Stimulated activated CD4-positive, alpha-beta T cell treated with anti-CD3 and anti-CD28 coated beads, Interleukin-1b, Interleukin-23, amount 100 ng/mL, for 4 hours (primary cell): ENCODE measurements at places on chromosomes 5 and 9.

DNA sequence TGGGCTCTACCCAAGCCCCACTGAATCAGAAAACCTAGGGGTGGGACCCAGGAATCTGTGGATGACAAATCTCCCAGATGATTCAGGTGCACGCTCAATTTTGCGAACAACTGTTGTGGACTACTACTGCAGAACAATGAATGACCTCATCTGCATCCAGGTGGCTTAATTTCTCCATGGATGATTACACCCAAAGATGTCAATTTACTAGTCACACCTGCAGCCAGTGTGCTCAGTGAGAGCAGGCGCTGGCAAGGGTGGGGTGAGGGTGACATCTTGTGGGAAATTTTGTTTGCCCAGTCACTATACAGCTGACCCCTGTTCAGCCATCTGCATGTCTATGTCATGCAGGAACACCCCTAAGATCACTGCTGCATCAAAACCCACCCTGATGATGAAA is 118.2 kb downstream of the ENTREP1 start:
- DNase-seq: no peak

DNA sequence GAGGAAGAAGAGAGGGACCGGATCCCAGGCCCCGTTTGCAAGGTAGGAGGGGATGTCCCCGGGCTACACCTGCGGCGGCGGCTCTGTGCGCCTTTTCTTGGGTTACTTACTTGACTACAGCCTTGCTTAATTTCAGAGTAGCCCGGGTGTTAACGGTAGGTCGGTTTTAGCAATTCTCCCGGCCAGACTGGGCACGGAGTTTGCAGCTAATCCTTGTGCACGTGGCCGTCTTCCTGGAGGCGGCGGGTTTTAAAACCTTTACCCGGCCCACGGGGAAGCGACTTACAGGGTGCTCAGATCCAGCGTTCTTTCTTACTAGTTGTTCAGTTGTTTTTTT is 313 bp downstream of the BRIX1 start:
- DNase-seq: no peak

- no peak for DNase-seq
Measured at GRCh38 chr5:13745508-13745907, 199.0 kb downstream of the DNAH5 start.

- DNase-seq: no peak
Measured at GRCh38 chr9:110969971-110970386, 68.3 kb downstream of the LPAR1 start.

DNA sequence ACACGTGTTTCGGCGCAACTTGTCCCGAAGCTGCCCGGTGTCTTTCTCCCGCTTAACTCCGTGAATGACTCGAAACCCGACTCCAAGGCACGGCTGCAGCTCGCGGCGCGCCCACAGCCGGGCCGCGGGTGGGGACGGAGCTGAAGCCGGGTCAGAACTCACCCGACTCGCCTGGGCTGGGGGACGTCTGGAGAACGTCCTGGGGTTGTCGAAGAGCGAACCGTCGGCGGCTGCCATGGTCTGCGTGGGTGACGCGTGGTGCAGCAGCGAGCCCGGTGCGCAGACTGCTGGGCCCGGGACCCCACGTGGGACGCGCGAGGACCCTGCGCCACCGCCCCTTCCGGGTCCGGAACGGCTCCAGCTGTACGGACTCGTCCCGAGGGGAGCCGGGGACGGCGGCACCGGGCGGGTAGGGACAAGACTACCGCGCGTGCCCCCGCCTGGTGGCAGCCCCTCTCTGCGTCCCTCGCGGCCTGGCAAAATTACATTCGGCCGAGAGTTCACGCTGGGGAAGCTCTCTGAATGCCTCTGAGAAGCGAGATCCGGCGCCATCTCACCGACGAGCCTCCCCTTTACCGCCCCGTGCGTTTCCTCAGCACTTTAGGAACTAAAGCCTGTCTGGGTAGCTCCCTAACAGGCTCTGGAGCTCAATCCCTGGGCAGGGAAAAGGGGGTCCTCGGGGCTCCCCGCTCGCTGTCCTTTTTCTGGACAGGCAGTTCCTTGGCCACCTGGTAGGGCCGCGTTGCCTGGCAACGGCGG is at the start of gene DDX31:
TSS of gene DDX31 (minus strand) at position 286 of the 759 bp plus-strand sequence. CDS start at position 237, 49 bp downstream.
- peak; percentile 85 for DNase-seq

DNA sequence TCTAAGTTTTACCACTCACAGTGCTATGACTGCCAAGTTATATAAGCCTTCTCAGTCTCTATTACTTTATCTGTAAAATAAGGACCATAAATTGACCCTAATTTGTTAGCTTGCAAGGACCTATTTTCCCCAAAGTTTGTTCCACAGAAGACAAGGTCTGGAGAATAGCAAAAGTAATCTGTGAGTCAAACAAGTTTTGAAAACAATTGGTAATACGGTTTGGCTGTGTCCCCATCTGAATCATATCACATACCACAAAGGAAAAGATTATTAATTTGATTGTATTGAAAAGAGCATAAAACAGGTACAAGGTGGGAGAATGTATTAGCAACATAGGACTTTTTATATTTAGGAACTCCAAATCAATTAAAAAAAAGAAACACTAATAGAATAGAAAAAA is 124.0 kb upstream of the TARS1 start:
- no peak for DNase-seq

- DNase-seq: no peak
Measured at GRCh38 chr9:36249189-36249588, 9.1 kb downstream of the GNE start.

DNA sequence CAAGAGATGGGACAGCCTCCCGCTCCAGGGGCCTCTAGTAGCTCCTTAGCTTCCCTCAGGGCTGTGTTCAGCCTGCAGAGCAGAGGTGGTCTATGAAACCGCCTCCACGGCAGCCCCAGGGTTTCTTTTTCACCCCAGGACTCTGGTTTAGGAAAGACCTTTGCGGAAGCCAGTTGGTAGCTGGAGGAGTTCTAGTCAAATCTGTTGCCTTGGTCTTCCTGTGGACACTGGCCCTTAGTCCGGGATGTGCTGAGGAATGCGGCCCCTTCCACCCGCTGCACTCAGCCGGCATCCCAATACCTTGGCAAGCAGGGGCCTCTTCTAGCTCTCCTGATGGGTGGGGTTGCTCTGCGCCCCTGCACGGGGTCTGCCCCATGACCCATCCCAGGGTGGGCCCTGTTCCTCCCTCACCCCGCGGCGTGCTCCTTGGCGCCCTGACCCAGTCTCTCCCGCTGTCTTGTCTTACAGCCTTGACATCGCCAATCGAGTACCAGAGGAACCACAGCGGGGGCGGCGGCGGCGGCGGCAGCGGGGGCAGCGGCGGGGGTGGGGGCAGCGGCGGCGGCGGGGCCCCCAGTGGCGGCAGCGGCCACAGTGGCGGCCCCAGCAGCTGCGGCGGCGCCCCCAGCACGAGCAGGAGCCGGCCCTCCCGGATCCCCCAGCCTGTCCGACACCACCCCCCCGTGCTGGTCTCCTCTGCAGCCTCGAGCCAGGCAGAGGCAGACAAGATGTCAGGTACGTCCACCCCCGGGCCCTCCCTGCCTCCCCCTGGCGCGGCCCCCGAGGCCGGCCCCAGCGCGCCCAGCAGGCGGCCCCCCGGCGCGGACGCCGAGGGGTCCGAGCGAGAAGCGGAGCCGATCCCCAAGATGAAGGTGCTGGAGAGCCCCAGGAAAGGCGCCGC is 94.3 kb upstream of the OTULINL start:
- no peak for DNase-seq

DNA sequence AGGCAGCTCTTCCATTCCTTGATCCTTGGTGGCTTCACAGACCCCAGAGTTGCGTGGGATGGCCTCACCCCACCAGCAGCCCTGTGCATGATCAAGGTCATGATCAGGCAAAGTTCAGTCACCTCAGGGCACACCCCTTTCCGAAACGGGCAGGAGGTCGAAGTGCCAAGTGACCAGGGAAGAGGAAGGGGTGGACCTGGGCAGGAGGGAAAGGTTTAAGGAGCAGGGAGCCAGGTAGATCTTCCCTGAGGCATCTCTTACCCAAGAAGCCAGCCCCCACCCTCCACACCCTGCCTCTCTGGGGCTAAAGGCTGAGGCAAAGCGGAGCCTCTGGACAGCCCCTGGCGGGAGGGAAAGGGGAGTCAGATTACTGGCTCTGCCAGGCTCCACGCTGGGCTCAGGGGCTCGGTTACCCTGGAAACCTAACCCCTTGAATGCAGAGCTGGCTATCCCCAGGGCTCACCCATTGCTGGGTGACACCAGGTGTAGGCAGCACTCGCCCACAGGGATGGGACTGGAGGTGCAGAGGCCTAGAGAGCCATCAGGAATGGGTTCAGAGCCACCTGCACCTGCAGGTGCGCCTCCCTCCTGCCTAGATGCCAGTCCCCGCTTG is 3.6 kb downstream of the MGAT4B start:
- DNase-seq: no peak

- no peak for DNase-seq
Measured at GRCh38 chr9:69877852-69878514, 57.4 kb downstream of the CFAP95 start.

DNA sequence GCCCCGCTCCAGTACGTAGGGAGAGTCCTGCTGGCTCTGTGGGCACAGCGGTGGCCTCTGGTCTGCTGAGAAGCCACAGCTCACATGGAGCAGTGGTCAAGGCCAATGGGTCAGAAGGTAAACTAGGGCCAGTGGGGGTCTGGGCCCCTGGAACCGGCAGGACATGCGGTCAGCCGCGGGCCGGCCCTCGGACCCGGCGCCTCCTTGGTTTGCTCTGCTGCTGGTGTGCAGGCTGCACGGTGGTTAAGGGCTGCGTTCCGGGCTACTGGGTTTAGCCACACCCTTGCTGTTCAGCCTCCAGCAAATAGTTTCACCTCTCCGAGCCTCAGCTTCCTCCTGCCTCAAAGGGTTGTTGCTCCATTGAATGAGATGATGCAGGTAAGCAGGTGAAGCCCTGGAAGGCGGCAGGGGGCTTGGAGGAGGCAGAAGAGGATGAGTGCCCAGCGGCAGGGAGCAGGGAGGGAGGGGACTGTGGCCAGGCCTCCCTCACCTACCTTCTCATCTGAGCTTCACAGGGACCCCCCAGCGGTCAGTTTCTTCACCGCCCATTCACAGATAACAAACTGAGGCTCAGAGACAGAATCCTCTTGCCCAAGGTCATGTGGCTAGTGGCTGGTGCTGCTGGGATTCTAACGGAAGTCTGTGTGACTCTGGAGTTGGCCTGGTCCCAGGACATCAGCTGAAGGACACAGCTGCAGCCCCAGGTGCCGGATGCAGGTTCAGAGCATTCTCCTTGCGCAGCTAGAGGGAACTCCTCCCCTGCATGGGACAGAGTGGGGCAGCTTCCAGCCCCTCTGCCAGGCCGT is 3.7 kb upstream of the COL5A1 start:
- DNase-seq: no peak

DNA sequence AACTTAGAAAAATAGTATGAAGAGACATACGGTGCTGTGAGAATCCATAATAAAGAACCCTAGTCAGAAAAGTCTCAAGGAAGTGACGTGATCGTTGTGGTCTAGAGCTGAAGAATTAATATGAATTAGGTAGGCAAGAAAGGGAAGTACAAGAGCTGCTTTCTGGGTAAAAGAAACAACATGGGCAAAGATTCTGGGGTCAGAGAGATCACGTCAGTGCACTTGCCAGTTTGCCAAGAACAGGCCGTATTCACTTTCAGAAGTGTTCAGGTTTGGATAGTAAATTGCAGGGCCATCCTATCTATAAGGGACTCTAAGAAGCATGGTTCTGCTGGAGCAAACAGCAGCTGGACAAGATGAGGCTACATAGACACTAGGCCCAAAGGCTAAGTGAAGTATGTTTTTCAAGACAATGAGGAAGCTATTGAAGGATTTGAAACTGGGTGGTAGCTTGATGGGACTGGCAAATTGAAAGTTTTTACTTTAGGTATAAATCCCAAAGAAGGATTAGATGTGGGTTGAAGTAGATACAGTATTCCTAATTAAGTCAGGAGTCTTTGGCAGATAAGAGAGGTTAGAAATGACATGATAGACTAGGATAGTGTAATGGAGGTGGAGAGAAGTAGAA is 4.8 kb upstream of the CHD1 start:
- no peak for DNase-seq

DNA sequence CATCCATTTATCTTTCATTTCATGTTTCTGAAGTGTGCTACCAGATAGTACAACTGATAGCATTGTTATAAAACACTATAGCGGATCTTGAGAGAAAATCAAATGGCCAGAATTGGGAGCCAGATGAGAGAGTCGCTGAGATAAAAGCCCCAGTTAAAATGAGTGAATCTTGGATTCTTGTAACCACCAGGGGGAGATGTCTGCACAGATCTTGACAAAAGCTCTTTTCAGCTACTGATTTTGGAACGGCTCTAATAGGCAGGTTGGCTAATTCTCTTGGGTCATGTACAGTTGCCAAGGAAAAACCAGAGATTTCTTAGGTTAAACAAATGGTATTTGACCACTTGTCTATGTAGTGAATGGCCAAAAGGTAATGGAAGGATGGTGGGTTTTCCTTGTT is 21.7 kb downstream of the F2RL2 start:
- no peak for DNase-seq

DNA sequence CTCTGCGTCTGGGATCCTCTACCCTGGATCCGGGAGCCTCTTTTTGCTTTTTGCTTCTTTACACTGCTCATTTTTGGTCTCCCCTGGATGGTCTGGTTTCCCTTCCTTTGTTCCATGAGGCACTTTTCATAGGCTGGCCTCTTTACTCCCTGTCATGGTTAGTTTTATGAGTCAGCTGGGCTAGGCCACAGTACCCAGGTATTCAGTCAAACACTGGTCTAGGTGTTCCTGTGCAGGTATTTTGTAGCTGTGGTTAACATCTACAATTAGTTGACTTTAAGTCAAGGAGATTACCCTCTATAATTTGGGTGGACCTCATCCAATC is 17.5 kb downstream of the ANKRD33B start:
- DNase-seq: no peak

- DNase-seq: no peak
Measured at GRCh38 chr5:39360471-39361111, 3.7 kb downstream of the C9 start.

DNA sequence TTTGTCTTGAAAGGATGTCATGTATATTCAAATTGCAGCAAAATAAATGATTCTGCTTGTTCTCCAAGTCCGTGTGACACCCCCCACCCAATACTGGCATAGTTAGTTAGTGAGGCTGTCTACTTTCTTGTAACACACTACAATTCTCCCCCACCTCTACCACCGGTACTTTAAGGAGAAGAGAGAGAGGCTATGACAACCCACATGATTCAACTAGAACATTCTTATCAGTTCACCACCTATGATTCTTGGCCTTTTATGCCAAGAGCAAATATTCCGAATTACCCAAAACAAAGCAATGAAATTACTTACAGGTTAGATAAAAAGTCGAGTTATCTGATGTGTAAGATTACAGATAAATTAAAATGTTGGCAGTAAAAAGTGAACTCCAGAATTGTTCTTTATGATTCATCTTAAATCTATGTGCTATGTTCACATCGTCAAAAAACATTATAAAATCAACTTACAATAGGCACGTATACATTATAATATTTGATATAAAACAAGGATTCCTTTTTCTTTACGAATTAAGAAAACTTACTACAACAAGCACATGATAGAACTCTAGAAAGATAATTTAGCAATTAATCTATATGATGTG is 14.4 kb downstream of the MEF2C start:
- DNase-seq: no peak

DNA sequence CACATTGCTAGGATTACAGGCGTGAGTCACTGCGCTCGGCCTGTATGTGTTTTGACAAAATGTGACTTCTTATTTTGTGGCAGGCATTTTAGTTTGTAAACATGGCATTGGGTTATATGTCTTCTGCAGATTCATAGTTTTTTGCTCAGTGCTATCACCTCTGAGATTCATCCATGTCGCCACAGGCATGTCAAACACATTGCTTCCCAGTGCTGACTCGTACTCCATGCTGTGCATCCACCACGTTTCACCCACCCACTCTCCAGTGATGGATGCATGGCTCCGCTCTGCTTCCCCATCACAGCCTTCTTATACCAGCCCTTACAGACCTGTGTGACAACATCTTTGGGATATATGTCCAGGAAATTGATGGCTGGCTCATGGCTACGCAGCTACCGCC is 158.8 kb downstream of the GAS1 start:
- no peak for DNase-seq
